Stimulated activated CD4-positive, alpha-beta T cell treated with anti-CD3 and anti-CD28 coated beads, Interleukin-4, amount 100 ng/mL, for 24 hours (primary cell): ENCODE measurements at places on chromosomes 4 and X.

DNA sequence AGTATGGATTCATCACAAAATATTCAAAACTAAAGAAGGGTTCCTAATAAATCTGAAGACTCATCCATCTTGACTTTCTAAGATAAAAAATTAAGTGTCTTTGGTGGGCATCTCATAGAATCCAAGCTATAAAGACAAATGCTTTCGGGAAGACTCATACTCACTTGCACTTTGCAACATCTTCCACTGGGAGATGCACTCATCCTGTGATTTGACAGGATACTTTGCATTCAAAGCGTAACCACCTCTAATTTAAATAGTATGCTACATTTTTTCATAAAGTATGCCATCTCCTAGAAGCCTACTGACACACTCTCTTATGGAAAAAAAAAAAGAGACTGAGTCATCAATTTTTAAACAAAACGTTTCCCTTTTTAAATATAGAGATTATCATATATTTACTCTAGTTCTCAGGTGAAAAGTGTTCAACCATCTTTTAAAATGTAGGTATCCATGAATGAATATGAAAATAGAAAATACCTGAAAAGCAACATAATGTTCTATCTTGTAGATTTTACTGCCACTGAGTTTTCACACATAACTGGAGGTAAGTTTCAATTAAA, 119.6 kb downstream of the KLHL13 start:
- no peak for DNase-seq

DNA sequence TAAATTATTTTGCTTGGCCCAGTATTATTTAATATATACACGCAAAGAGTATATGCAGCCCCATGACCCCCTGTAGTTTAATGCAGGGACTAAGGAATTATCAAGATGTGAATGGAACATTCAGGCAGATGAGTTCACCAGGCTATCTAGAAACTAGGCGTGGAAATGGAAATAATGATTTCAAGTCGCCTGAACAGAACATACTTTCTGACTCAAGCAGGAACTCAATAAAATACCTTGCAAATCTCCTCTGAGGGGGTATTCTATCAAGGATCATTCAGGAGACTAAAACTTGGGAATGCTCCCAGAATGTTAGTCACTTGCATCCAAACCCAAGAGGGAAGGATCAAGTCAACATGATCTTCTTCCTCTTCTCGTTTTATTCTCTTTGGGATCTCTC, 59.6 kb upstream of the RASSF6 start:
- no peak for DNase-seq

GRCh38 chrX:148290931-148291330, 209.5 kb upstream of the AFF2 start:
- no peak for DNase-seq

DNA sequence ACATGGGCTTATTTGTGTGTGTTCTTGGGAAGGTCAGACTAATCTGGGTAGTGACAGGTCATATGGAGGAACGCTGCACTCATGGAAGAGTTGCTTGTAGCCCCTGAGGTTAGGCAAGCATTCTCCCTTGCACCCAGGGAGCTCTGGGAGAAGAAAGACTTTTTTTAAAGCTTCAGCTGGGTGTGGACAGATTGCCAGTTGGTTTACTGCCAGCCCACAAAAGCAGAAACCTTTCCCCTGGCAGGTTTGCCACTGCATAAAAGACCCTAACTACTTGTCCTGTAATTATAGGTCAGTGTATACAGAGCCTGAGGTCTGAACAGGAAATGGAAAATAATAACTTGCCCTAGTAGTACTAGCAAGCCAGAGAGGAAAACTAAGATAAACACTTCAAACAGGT, 7.4 kb upstream of the NFKB1 start:
- DNase-seq = no peak

DNA sequence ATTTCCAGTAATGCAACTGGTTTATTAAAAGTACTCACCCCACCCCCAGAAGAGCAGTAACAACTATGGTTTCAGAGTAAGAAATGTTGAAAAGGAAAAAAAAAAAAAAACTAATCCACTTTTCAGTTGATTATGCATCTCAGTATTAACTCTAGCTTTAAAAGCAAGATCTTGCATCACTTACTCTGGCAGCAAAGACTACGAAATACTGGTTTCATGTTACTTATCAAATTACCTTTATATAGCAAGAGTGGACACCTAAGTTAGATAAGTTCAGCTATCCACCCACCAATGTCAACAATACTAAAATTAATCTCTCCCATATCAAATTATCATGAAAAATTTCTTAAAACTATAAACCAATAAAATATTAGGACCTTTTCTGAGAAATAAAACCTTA, 105.0 kb downstream of the ABCB7 start:
- DNase-seq = no peak

DNA sequence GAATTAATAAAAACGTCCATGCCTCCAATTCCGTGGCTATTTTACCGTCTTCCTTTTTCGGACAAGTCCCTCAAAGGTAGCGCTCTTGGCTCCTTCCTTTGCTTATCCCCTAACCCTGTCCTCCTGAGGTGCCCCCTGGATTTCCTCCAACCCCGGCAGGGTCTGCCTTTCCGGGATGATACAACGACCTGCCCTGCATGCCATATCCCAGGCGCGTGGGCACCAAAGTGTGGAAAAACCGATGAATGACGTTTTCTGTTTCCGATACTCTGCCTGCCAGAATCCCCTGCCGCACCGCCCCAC, 706 bp upstream of the CSTF2 start:
- DNase-seq = no peak

DNA sequence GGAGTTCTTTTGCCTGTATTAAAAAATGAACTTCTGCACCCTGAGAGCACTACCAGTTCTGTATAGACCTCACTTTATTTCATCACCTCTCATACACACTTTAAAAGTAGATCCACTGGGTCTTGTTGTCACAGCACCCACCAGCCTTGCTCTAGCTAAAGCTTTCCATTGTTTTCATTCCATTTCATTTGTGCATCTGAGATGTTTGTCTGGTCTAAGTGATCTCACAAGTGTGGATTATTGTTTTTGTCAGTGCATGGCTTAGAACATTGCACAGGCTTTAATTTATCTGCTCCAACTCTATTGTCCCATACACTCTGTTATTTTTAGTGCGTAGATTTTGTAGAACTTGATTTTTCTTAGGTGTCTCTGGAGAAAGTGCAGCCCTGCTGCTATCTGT, 1157.5 kb upstream of the PABPC4L start:
- DNase-seq = no peak

DNA sequence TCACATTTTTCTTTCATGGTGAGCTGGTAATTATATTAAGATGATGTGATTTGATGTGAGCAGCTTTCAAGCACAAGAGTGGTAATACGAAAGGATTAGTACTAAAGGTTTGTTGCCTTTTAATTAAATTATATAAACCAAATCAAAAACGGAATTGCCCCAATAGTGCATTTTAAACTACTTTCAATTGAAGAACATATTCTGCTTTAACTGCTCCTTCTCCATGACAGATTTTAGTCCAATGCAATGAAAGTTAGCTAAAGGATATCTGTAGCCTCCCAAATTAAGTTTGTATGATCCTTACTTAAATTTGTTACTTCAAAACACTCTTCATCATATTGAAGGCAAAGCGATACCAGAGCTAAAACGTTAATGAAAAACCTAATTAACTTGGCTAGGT, 447.1 kb upstream of the AMOT start:
- DNase-seq = no peak

GRCh38 chr4:122542411-122543236, 78.2 kb downstream of the IL21 start:
- peak; percentile 36 for DNase-seq

DNA sequence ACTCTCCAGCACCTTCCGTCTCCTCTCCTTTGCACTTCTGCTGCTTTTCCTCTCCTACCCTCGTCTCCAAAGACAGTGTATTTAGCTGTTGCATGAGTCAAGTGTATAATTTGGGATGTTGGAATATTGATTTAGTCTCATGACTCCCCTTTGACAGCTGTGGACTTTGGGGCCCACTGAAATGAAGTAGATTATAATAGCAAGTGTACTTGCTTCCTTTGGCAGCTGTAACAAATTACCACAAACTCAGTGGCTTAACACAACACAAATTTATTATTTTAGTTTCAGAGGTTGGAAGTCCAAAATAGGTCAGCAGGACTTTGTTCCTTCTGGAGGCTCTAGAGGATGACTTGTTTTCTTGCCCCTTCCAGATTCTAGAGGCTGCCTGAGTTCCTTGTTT, 29.5 kb upstream of the MSL3 start:
- no peak for DNase-seq

DNA sequence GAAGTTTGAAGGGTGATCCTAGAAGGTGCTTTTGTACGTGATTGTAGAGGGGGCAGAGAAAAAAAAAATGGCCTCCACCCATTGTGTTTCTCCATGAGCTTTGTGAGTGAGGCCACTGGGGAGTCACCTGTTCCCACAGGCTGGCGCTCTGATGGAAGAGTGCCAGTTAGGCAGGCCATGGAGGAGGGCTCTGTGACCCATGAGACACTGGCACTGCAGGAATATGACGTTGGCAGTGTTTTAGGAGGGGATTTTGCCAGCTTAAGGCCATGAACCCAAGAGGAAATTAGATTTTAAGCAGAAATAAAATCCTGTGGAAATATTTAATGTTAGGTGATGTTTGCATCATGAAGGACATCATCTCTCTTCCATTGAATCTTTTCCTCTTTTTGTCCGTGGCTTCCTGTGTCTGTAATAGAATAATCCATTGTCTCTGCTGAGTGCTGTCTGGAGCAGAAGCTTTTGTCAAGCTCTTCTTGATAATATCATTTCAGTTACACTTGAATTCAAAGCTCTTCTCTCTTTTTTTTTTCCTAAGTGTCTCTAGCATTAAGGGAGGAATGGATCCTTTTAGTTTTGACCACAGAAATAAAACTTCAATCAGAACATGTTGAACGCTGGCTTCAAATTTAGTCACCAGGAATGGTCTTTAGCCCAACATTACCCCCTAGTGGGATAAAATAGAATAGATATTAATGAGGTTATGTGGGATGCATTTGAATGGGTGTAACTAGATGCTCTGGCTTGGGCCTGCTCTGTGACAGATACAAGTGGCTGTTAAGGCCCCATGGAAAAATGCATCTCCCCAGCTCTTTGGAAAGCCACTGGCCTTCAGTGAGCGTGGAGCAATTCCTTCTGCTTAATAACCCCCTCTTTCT, 41.0 kb upstream of the UCP1 start:
- DNase-seq = no peak

GRCh38 chr4:140711910-140712309, 44.3 kb downstream of the TBC1D9 start:
- no peak for DNase-seq

DNA sequence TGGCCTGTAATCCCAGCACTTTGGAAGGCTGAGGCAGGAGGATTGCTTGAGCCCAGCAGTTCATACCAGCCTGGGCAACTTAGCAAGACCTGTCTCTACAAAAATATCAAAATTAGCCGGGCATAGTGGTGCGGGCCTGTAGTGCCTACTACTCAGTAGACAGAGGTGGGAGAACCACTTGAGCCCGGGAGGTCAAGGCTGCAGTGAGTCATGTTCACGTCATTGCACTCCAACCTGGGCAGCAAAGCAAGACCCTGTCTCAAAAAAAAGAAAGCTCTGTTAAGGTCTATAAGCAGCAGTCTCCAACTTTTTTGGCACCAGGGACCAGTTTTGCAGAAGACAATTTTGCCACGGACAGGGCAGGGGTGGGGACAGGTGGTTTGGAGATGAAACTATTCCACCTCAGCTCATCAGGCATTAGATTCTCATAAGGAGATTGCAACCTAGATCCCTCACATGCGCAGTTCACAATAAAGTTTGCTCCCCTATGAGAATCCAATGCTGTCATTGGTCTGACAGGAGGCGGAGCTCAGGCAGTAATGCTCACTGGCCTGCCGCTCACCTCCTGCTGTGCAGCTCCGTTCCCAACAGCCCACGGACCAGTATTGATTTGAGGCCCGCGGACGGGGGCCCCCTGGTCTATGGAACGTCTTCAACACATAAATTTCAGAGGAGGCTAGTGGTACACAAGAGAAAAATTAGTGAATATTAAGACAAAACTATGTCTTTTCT, 67.9 kb downstream of the KLHL8 start:
- no peak for DNase-seq

DNA sequence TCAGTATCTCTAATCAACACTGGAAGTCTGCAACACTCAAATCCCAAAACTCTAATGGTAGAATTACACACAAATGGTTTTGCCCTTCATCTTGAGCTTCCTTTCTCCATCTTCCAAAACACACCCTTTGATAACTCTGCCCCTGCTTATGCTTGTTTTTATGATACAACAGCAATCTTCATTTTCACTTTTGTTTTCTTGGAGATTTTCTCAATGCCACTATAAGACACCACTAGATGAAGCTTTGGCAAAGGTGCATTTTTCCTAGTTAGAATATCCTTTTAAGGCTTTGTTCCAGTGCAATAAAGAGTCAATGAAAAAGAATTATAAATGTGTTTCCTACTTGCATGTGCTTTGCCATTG, 472.4 kb upstream of the NWD2 start:
- no peak for DNase-seq

DNA sequence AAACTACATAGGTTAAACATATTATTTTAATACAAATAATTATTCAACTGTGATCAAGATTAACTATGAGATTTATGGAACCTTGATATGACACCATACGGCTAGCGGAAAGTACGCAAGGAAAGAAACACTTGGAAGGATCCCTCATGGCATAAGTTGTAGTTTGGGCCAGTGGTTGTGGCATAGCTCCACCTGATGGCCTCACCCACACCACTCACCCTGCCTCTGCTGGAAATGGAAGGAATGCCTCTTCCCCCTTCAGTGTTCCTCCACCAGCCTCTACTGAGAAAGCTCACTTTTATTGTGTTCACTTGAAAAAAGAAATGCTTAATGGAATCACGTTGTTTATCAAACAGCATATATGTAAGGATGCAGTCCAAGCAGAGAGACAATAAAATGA, 86.4 kb downstream of the BMP15 start:
- DNase-seq = no peak

- no peak for DNase-seq
These were observed 233.8 kb downstream of the ENOX2 start for GRCh38 chrX:130669233-130669632.

DNA sequence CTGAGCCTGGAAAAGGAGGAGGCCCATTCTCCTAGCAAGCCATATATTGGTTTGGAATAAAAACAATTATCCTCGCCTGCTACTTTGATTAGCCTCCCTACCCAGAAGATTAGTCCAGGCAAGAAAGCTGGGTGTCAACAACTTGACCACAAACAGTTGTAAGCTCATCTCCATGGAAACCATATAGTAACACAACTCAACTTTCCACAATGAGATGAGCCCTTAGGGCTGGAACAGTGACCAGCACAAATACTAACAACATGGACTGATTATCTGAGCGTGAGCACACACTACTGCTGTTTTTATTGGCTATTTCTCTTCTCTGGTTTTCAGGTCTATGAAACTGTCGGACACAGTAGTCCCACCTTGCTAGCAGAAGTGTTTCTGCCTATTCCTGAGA, 80.8 kb downstream of the CC2D2A start:
- DNase-seq = no peak

- no peak for DNase-seq
These were observed 38.2 kb downstream of the FHL1 start for GRCh38 chrX:136185401-136186022.

DNA sequence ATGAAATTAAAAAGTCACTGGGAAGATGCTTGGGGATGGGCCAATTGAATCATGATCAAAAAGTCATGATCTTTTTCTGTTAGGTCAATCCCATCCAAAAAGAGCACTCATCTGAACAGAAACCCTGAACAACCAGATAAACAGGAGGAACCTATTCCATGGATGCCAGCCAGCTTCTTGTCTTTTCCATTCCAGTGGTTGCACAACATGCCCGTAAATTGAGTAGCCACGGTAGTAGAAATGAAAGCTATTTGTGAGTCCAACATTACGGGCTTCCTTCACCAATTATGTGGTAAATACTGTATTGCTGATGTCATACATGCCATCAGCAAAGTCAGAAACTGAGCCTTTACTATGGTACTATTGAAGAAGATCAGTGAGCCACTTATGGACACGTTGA, 982.4 kb upstream of the HS3ST1 start:
- DNase-seq = no peak
